ENCODE measurements at places on chromosomes 7 and 10.
A peak's percentile ranks its signal among the peaks of the same experiment; 100 is the strongest.

- DNase-seq, result no peak
These were observed 19.6 kb upstream of the MGMT start for GRCh38 chr10:129447486-129447885.

DNA sequence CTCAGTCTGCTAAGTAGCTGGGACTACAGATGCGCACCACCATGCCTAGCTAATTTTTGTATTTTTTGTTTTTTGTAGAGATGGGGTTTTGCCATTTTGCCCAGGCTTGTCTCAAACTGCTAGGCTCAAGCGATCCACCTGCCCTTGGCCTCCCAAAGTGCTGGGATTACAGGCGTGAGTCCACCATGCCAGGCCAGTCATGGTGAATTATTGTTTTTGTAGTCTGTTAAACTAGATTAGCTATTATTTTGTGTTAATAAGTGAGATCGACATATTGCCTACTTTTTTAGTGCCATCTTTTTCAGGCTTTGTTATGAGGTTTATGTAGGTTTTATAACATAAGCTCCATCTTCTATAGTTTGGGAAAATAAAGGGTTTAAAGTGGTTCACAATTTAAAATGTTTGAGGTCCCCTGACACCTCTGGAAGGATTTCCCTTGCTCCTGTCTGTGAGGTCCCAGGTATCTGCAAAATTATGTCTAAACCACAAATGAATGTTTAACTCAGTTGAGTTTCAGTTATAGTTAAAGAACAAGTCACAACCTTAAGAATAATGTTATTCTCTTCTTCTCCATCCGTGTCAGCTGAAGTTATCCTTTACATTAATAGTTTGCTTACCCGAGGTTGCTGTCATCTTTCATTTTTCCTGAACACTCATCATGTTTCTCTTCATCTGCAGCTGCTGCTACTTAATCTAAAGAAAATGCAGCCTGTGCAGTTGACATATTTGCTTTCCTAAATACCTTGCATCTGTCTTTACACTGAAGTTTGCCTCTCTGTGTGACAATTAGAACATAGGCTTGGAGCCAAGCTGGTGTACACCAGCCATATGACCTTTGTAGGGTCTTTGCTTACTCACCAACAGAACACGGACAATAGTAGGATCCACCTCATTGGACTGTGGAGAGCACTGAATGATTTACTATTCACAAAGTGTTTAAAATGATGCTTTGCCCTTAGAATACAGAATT is 8.9 kb upstream of the VSTM4 start:
- no peak for DNase-seq

DNA sequence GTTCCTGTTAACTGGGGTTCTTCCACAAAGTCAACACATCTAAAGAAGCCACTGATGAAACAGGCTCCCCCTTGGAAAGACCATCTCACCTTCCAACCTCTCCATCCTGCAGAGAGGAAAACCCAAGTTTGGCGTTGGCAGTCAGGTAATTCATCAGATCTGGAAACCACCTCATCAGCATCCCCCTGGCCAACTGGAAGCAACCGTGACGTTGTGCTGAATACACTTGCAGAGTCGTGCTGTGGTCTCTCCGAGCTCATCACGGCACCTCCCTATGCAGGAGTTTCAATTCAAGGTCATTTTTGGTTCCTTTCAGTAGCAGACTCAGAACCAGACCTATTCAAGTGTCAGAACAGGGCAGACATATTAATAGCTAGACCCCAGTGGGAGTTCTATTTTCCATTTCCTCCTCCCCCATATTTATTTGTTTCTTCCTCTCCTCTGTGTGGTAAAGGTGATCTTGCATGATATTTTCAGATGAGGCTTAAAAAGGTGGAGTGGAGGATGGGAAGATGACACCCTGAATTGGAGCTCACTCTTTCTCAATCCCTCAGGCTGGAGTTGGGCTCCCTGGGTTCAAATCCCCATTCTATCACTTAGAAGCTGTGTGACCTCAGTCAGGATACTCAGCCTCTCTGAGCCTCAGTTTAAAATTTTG is 149.1 kb upstream of the ADO start:
- no peak for DNase-seq

- peak; percentile 72 for DNase-seq
These were observed 132.9 kb downstream of the CHN2 start for GRCh38 chr7:29327455-29327854.

- no peak for DNase-seq
These were observed 44.4 kb downstream of the IFIT5 start for GRCh38 chr10:89458784-89459183.

DNA sequence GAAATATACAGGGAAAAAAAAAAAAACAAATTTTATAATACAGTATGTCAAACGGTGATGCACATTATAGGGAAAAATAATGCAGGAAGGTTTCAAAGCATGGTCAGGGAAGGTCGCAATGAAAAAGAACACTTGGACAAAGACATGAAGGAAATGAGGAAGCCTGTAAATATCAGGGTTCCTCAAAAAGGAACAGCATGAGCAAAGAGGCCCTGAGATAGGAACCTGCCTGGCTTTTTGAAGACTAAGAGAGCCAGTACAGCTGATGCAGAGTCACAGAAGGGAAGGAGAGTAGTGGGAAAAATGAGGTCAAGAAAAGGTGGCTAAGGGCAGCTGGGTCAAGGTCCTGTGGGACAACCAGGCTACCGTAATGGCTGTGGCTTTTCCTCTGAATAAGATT is 1.9 kb downstream of the VPS41 start:
- DNase-seq, result no peak

- no peak for DNase-seq
These were observed 95.1 kb upstream of the LRGUK start for GRCh38 chr7:134031835-134032617.

- DNase-seq, result no peak
These were observed 637.5 kb upstream of the GALNT17 start for GRCh38 chr7:70494225-70495032.

GRCh38 chr10:86265895-86266259 is 100.7 kb downstream of the GRID1 start:
- no peak for DNase-seq

DNA sequence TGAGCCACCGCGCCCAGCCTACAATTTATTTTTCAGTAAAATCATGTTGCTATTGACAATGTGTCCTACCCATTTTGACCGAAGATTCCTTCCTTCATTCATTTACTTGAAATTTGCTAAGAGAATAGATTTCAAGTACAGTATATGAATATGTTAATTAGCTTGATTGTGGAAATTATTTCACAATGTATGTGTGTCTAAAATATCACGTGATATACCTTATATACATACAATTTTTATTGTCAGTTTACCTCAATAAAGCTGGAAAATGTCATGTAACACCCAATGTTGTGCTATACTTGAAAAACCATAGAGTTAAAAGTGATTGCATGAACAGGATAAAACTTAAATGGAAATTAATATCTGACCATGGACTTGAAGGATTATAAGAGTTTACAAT is 521.7 kb upstream of the ANKRD30A start:
- DNase-seq, result no peak

GRCh38 chr10:69838853-69839252 is 37.1 kb downstream of the COL13A1 start:
- DNase-seq, result no peak

GRCh38 chr10:56279270-56279669 is 81.8 kb downstream of the ZWINT start:
- DNase-seq, result no peak

DNA sequence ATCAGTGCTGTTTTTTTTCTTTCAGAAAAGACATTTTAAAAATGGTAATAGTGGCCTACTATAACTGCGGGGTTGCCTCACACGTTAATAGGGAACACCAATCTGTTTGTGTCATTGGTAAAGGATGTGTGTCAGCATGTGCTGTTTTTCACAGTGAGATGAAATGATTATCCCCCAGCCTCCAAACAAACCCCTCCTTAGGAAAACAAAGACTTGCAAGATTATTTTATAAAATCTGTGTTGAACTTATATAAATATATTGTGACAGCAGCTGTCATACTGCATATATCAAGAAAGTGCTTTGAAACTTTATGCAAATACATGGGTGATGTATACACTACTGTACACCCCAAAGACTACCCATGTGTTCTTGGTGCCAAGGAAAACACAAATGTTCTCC is 125.8 kb downstream of the BMPER start:
- no peak for DNase-seq

- no peak for DNase-seq
These were observed 227.7 kb downstream of the MAD1L1 start for GRCh38 chr7:2004841-2005725.

DNA sequence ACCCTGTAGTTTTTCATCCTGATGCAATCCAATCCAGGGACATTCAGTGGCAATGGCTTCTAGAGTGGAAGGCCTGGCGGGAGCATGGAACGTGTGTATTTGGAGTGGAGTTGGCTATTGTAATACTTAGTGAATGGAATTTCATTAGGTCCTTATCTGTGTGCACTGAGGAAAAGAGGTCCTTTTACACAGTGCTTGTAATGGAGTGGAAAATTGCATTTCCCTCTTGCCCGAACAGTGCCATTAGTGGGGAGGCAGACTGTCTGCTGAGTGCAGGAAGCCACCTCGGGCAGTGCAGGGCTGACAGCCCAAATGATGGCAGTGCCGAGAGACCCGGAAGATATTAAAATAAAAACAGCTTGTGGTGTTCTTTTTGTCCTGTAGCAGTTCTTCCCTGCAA is 786.6 kb downstream of the LRMDA start:
- DNase-seq, result peak; percentile 37

GRCh38 chr10:28331841-28332240 is 29.0 kb upstream of the MPP7 start:
- DNase-seq, result no peak

DNA sequence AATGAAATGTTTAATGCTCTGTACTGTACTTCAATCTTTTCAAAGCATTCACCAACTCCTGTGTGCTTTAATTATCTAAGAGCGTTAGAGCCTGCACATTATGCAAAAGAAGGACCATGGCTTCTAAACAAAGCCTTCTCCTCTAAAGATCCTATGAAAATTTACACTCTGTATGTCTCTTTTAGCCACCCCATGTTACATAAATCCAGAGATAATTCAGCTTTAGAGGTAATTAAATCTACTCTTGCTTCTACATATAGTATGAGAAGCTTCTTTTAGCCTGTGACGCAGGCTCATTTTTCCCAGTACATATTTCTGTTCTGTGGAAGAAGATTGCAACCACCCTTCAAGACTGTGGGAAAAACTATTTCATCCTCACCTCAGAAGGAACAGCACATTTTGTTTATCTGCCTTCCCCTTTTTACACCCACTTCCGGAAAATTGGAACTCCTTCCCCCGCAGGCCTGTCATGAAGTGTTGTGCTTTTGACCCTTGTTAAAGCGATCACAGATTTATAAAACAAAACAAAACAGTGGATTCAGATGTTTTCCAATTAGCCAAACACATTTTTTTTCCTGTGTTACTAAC is 8.1 kb upstream of the TAS2R16 start:
- DNase-seq, result no peak

- DNase-seq, result no peak
These were observed 28.7 kb downstream of the PRSS2 start for GRCh38 chr7:142799437-142799835.

DNA sequence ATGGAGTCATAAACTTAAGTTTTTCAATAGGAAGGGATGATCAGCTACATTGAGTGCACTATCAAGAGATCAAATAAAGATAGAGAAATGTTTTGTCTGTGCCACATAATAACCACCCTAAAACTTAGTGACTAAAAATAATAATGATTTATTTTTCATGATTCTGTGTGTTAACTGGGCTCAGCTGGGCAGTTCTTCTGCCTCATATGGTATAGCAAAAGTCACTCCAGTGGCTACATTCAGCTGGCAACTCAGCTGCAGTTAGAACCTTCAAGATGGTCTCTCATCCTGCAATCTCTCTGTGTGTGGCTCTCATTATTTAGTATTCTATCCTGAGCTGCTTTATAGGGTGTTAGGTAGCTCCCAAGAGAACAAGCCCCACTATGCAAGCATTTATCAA is 7.8 kb upstream of the PARP12 start:
- DNase-seq, result no peak

DNA sequence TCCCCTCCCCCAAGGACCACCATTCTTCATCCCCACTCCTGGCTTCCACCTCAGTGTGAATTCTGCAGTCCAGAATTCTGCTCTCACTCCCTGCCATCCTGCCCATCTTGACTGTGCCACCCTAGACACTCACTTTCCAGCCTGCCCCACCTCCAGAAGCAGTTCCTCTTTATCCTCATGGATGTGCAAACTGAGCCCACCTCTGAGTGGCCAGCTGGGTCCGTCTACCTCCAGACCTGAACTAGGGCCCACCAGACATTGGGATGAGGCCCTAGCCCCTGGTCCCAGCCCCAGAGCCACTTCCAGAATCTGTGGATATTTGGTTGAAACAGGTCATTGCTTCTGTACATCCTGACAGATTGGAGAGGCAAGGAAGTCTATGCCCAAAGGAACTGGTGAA is 58.5 kb downstream of the GRID1 start:
- no peak for DNase-seq

GRCh38 chr7:128755819-128756476 is 16.8 kb downstream of the CALU start:
- DNase-seq, result no peak

GRCh38 chr10:32318476-32318896 is 28.5 kb downstream of the EPC1 start:
- no peak for DNase-seq

GRCh38 chr10:90969121-90969534 is 48.2 kb upstream of the ANKRD1 start:
- no peak for DNase-seq

DNA sequence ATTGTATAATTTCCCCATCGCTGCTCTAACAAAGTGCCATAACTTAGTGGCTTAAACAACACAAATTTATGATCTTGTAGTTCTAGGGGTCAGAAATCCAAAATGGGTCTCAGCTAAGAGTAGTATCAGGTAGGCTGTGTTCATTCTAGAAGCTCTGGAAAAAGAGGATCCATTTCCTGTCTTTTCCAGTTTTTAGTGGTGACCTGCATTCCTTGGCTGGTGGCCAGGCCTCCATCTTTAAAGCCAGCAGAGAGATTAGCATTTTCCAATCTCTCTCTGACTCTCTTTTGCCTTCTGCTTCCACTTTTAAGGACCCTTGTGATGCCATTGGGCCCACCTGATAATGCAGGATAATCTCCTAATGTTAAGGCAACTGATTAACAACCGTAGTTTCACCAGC is 41.0 kb upstream of the C10orf120 start:
- no peak for DNase-seq
